Umbilical cord (tissue), 2 donors: ENCODE measurements at places on chromosomes 6 and 20.

DNA sequence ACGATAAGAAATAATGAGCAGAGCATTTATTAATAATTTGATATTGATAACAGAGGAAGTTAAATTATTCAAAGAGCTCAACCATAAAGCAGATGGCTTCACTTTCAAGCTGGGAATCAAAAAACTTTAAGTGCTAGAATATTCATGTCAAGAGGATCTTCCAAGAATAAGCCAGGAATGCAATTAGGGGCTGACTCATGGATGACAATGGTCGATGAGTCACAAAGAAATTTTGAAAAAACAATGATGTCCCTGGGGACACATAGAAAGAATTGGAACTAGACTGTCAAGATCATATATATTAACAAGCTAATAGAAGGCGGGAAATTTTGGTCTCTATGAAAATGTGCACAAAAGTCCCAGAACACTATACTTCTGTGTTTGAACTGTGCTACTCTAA, 304.1 kb downstream of the LAMA2 start:
- DNase-seq: no peak

DNA sequence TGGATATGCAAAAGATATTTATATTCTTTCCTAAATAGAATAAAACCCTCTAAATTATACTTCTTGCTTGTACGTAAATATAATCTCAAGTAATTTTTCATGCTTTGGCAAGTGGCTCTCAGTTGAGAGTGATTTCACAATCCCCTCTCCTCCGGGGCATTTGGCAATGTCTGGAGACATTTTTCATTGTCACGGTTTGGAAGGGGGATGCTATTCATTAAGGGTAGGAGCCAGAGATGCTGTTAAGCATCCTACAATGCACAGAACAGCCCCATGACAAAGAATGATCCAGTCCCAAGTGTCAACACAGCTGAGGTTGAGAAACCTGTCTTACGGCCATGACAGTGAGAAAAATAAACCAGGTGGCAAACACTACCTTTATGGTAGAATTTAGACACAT, 75.7 kb downstream of the AGPAT4 start:
- DNase-seq: no peak

DNA sequence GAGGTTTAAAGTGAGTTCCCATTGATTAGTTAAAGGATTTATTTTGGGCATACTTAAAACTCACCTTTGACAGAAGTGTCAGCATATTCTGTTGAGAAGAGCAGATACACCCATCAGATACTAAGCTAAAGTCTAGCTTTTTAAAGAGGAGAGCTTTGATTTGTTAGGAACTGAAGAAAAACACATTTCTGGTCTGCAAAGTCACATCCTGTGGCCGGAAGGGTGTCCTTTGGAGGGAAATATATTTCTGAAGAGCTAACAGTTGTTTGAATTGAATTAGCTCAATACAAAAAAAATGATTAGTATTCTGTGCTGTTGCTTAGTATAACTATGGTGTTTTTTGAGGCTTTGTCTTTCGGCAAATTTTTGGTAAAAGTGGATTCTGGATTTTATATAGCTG, 302.7 kb downstream of the RFPL4B start:
- no peak for DNase-seq

DNA sequence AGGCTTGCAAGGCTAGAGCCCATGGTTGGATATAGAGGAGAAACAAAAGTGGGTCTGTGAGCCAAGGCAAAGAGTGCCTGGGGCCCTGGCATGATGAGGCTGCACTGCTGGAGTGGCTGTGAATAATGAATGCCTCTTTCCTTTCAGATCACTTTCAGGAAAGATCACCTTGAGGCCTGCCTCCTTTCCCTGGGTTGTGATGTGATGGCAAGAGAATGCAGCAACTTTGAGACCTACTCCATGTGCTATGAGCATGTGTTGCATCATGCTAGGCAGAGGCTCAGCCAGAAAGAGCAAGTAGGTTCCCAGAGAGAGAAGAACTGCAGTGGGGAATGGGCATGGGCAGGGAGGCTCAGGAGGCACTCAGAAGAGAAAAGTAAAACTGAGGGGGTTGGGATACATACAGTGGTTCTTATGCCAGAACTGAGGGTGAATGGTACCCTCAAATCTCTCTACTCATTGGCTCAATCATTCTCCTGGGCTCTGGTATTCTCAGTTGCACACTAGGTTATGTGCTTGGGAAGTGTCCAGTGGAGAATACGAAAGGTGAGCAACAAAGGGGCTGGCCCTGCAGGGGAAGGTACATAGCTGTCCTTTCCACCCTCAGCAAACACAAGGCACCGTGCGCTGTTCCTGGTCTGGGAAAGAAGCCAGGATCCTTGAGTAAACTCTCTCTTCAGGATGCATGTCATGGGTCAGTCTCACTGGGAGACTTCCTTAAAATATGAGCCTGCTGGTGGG, 45.9 kb downstream of the CD164 start:
- no peak for DNase-seq

- no peak for DNase-seq
Measured at GRCh38 chr6:159695984-159696383, 2.9 kb upstream of the SOD2 start.

GRCh38 chr6:106910999-106911949, 63.3 kb downstream of the CD24 start:
- no peak for DNase-seq

GRCh38 chr6:51382847-51383246, 564.2 kb downstream of the TFAP2B start:
- DNase-seq: peak; percentile 68

GRCh38 chr6:119974430-119975159, 625.0 kb upstream of the MAN1A1 start:
- no peak for DNase-seq

- DNase-seq: no peak
Measured at GRCh38 chr6:81749707-81750106, 2.8 kb downstream of the TENT5A start.

- no peak for DNase-seq
Measured at GRCh38 chr6:18302561-18303439, 38.5 kb upstream of the DEK start.

DNA sequence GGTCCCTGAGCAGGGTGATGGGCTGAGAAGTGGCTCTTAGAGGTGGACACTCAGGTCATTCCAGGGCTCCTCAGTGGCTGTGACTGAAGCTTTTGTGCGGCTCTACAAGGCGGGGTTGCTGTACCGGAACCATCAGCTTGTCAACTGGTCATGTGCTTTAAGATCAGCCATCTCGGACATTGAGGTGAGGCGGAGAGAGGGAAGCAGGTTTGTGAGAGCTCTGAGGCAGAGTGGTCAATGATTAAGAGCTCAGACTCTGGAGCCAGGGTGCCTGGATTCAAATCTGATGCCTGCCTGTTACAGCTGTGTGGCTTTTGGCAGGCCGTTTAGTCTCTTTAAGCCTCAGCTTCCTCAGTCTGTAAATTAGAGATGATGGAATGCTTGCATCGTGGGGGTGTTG, 3.0 kb downstream of the VARS2 start:
- DNase-seq: no peak

- DNase-seq: no peak
Measured at GRCh38 chr6:74570044-74570443, 635.8 kb downstream of the COL12A1 start.

DNA sequence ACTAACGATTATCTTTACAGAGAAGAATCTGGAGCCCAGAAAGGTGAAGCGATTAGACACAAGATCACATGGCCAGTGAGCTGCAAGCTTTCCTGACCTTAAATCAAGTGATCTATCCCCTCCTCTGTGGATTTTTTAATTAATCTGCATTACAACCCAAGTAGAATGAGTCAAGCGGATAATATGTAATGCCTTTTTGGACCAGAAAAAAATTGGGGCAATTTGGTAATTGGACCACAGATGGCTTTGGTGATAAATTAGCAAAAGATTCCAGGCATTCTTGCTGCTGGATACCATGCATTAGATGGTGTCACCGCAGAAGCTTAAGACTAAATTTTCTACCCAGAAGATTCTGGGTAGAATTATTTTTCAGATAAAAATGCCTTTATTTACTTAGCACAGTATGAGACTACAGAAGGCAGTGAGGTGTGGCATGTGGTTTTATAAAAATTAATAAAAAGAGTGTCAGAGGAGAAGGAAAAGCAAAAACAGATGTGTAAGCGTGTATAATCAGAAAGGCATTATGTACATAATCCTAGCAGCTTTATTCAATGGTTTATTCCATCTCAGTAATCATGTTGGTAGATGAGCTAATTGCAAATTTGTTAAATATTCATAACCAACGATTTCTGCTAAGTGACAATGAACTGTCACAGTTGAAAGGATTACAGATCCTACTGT, 53.9 kb upstream of the PCSK2 start:
- no peak for DNase-seq

DNA sequence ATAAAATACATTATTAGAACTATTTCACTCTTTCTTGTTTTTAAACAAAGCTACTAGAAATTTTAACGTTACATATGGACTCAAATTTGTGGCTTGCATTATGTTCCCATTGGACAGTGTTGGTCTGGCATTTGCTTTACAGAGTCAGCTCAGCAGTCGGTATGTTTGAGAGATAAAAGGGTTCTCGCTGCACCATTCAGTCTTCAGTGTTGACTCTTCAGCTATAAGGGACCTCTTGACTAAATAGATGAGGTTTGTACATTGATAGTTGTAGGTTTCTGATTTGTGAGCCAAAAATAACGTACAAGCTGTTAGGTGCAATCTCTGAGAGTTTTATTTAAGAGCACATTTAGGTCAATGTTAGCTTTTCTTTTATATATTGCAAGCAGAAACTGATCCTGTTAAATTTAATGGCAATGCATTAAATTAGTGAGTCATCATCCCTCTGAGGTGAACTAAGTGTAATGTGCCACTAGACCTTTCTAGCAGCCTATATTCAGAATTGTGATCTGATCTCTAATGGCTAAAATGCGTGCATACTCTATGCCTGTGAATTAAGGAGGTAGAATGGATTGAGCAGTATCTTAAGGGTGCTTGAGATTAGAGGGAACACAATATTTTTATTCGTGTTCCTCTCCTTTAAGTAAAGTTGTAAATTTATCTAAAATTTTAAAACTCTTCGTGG, 485.6 kb upstream of the SYNCRIP start:
- no peak for DNase-seq

GRCh38 chr6:32785781-32786533, 22.6 kb upstream of the HLA-DQB2 start:
- peak; percentile 80 for DNase-seq

GRCh38 chr6:43009124-43009523, 4.6 kb downstream of the MEA1 start:
- DNase-seq: peak; percentile 35

GRCh38 chr20:14568701-14569100, 231.3 kb upstream of the FLRT3 start:
- DNase-seq: peak; percentile 93

DNA sequence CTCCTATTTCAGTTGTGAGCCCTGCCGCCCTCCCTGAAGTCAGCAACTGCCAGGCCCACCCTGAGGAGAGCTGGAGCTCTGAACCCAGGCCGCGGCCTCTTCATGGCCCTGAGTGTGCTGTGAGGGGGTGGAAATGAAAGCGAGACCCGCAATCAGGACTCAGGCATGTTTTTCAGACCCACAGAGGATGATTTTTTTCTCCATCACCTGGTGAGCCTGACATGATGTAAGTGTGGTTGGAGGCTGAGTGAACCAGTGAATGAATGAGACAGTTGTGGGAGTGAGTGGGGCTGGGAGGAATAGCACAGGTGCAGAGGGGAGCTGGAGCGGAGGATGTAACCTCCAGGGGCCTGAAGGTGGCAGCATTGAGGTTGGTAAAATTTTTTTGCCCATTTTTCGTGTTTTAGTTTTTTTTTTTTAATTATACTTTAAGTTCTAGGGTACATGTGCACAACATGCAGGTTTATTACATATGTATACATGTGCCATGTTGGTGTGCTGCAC, 18.3 kb downstream of the RAET1L start:
- no peak for DNase-seq

DNA sequence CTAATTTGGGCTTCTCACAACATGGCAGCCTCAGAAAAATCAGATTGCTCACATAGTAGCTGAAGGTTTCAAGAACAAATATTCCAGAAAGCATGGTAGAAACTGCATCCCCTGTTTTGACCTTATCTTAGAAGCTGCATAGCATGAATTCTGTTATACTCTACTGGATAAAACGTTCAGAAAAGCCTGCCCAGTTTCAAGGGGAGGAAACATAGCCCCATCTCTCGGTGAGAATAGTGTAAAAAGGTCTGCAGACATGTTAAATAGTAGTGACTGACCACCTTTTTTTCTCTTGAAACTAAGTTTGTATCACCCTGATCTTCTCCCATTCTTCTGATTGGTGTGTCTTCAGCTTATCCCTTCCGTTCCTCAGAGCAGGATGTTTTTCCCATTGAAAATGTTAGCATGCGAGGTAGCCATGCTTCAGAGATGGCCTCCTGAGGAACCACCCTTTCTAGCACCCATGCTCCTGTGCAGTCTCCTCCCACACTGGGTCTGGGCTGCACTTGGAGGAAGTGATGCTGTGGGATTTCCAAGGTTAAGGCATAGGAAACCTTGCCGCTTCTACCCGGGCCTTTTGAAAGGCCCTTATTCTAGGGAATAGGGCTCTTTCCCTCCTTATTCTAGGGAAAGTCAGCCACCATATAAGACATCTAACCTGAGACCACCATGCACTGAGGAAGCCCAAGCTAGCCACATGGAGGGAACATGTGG, 50.1 kb downstream of the MARCKS start:
- peak; percentile 67 for DNase-seq

DNA sequence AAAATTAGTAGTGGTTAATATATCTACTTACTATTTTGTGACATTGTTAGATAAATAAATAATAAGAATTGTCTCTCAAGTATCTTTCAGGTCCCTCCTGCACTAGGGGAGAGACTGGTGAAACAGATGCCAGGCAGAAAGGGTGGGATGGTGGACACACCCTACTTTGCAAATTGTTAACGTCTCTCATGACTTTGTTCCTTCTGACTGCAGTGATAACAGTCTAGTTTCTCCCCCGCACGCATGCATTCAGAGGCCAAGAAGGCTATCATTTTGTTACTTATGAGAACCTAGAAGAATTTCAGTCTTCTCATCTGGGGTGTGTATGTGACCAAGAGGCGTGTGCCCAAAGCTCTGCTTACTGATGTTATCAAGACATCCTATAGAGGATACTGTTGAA, 152.3 kb downstream of the EDN1 start:
- DNase-seq: no peak

DNA sequence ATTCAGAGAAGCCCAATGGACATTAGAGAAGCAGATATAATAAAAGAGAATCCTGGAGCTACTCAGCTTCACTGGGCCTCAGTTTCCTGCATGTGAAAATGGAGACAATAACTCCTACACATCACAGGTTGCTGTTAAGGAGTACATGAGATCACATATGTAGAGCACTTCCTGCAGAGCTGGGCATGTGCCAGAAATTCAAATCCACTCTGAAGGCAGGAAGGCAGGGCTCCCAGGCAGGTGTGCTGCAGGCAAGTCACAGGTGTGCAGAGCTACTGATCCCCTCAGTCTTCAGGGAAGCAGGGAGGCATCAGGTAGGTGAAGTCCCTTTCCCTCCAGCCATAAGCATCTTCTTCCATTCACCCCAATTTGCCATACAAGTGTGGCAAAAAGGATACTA, 48.0 kb downstream of the DST start:
- DNase-seq: no peak

DNA sequence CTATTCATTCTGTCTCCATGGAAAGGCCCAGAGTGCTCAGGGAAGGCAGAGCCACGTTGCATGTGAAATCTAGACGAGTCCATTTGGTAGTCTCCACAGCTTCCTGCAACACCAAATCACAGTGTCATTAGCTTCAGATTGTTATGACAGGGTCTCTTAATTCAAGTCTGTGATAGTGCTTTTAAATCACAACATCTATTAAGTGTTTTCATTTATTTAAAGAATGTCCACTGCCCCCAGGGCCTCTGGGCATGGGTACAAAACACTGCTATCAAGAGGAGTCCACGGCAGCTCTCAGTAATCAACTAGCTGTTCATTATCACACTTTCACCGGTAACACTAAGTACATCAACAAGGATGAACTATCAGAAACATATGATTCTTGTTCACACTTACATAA, 455.9 kb upstream of the JARID2 start:
- DNase-seq: no peak

- no peak for DNase-seq
Measured at GRCh38 chr6:154462425-154462824, 48.1 kb downstream of the CNKSR3 start.
